ENCODE measurements at places on chromosomes 11 and 22.

DNA sequence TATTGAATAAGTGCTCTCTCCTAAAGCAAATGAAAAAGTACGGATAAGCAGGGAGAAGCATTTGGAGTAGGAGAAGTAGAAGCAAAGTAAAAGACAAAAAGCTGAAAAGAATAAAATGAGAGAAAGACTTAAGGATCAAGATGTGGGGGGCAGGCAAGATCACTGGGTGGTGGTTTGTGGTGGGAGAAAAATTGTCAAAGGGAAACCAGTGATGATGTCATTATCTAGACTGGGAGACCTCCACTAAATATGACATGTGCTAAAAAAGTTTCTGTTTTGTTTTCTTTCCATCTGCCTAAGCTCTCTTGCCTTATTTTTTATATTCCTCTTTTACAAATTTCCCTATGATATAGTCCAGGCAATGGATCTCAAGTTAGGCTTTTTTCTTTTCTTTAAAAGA lies 14.8 kb upstream of the MAML2 start:
- no peak for DNase-seq

- no peak for DNase-seq
Measured at GRCh38 chr22:24086310-24086709, 75.2 kb downstream of the CABIN1 start.

DNA sequence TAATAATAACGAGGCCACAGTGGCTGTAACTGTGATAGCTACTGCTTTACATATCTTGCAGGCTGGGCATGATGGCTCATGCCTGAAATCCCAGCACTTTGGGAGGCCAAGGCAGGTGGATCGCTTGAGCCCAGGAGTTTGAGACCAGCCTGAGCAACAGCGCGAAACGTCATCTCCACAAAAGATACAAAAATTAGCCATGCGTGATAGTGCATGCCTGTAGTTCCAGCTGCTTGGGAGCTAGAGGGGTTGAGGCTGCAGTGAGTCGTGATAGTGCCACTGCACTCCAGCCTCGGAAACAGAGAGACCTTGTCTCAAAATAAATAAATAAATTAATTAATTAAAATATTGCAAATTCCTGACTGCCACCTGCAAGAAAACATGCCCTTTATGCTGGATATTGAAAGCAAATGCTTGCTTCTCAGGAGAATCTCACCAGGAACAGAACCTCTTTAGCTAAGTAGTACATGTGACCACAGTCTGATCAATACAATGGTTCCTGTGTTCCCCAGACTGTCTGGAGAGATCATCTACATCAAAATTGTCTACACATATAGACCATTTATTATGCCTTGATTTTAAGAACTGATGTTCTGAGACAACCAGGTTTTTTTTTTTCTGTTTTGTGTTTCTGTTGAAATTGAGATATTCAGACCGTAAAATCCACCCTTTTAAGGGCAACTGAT lies 6.3 kb downstream of the ZBTB3 start:
- no peak for DNase-seq

- peak; percentile 48 for DNase-seq
Measured at GRCh38 chr11:72831521-72832300, 17.5 kb downstream of the ATG16L2 start.

DNA sequence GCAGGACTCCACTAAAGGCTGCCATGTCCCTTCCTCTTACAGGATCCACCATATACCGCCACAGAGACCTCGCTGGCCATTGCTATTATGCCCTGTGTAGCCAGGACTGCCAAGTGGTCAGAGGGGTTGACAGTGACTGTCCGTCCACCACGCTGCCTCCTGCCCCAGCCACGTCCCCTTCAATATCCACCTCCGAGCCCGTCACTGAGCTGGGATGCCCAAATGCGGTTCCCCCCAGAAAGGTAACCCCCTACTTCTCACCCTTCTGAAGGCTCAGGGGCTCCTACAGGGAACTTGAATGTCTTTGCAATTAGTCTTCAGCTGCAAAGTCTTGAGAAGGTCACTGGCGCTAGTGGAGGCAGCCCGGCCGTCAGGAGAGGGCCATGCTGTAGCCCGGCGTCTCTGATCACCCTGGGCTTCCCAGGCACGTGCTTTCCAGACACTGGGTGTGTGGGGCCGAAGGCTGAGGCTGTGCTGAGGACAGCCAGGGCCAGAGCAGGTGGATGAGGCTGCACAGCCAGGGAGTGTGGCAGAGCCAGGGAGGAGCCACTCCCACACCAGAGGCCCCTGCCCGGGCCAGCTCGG lies 30.0 kb upstream of the MUC5B start:
- DNase-seq = no peak

DNA sequence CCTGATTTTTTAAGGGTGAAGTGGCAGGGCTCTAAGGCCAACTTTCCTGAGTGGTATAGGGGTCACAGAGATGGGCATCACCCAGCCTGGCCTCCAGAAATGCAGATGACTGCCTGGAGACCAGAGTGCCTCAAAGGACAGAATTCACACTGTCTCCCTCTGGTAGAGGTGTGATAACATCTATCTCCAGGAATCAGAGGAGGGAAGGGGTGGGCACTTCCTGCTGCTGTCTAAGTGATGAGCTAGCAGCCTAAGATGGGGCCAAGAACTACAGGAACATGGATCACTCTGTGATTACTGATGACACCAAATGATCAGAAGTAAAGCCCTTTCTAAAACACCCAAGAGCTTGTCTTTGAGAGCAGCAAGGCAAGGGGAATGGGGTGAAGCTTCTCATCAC lies 61.9 kb downstream of the C11orf58 start:
- DNase-seq = no peak

GRCh38 chr11:43941257-43941994 lies 1.0 kb upstream of the C11orf96 start:
- no peak for DNase-seq

GRCh38 chr22:46360097-46360496 lies 24.6 kb downstream of the TRMU start:
- no peak for DNase-seq

- no peak for DNase-seq
Measured at GRCh38 chr11:62140304-62141110, 16.7 kb downstream of the INCENP start.

DNA sequence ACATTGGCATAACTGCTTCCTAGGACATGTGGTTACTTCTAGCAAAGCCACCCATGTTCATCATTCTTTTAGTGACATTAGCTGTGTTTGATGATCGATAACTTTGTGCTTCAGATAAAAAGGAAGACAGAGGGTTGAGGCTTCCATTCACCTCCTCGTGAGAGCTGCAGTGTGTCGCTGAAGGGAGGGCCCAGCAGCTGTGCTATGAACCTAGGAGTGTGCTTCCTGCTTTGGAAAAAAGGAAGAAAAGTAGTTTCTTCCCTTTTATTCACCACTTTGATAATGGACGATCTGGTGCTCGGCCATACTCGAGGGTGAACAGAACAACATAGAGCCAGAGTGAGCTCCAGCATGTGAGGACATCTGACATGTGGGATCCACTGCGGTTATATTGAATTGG lies 6.1 kb upstream of the RFPL2 start:
- DNase-seq = no peak

- no peak for DNase-seq
Measured at GRCh38 chr11:12069066-12069676, 41.2 kb upstream of the MICAL2 start.

DNA sequence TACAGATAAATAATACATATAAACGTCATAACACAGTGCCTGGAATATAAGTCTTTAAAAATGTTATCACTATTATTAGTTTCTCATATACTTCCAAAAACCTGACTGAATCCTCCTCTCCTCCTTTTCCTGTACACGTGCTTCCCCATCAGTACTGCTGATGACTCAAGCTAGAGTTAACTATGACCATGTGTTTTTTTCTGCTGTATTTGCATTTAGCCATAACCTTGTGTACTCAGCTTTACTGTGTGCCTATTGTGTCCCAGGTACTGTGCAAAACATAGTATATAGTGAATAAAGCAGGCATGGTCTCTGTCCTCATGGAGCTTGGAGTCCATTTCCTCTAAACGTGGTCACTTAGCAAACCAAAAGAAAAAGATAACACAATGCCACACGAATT lies 56.5 kb upstream of the ARHGAP32 start:
- no peak for DNase-seq

DNA sequence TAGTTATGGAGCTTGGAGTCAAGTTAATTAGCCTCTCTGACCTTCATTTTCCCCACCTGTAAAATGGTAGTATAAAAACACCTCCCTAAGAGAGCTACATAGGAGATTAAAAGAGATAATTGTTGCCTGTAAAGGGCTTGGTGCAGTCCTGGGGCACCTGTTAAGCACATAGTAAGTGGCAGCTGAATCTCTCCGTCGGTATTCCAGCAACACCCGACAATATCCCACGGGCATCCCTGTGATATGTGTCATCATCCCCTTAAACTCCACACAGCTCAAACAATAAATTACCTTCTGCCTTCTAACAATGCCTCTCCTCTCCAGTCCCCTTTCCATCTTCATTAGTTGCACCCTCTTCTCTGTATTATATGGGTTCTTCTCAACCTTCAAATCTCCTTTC lies 121.5 kb downstream of the C11orf91 start:
- no peak for DNase-seq

GRCh38 chr11:63404161-63404935 lies 34.8 kb downstream of the SLC22A9 start:
- DNase-seq = no peak

DNA sequence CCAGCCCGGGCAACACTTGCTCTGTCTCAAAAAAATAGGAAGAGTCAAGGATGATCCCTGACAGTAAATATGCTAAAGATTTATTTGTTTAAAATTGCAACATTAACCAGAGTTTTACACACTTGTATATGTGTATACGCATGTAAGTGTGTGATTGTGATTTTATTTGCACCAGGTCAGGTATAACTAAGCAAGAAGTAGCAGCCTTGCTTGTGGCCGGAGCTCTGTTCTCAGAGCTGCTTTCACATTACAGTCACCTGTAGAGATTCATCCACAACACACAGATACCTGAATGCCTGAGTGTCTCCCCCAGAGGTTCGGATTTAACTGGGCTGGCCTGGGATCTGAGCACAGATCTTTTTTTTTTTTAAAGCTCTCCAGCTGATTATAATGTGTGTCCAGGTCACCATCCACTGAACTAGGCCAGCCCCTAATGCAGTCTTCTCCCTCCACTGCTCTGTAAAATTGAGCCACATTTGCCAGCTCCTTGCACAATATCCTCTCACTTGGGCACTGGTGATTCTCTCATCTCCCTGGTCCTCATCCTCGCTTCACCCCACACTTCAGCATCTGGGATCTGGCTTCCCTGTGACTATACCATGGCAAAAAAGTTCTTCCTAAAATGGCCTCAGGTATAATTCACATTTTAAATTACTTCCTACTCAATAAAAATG lies 48.3 kb downstream of the LIF start:
- no peak for DNase-seq

- no peak for DNase-seq
Measured at GRCh38 chr11:102886999-102887398, 12.2 kb upstream of the MMP12 start.

Data from memory B cell (primary cell).